Amniotic epithelial cell (primary cell): ENCODE measurements at places on chromosomes 2 and 18.

GRCh38 chr2:222854773-222855700, 5.8 kb upstream of the ACSL3 start:
- DNase-seq, result peak; percentile 21

GRCh38 chr2:71671895-71672825, 218.8 kb downstream of the DYSF start:
- DNase-seq, result no peak

GRCh38 chr2:188898261-188898660, 75.9 kb upstream of the COL3A1 start:
- DNase-seq, result no peak

- no peak for DNase-seq
These were observed 201.0 kb downstream of the RIT2 start for GRCh38 chr18:42914476-42914875.

GRCh38 chr2:43078781-43079755, 147.3 kb downstream of the ZFP36L2 start:
- no peak for DNase-seq

DNA sequence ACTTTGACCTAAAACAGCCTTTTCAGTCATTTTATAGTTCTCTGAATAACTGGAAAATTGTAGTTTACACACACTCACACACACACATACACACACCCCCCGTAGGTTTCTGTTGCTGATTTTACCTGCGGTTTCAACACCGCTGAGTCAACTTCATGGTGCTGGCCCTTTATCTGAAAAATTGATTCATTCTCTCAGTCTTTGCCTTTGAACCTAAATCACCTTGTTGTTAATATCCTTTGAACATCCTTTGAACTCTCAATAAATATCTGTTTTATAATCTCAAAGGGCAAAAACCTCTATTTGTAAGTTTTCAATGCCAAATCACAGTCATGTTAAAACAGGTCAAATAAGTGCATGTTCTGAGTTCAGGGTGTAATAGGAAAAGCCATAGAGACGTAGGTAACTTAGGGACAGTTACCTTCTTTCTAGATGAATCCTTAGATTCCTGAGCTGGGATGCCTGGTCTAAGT, 109.0 kb upstream of the BZW1 start:
- DNase-seq, result peak; percentile 25

DNA sequence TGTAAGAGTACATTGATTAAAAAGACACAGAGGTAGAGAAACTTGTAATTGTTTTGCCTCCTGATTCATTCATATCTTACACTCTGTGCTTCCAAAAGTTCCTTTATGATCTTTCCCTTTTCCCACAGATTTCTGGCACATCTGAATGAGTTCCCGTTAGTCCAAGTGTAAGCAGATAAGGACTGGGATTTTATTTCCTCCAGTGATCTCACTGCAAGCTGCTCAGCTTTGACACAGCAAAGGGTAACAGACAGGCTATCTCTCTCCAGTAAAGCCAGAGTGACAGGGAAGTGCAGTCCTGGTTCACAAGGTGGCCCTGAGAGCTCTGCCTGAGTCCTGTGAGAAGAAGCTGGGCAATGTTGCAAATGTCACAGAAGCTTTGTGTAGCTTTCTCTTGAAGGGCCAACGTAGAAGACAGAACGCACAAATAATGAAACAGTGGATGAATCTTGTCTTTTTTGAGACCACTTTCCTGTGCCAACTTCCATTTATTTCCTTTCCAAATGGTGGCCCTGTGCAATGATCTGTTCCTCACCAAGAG, 32.5 kb upstream of the KCNE4 start:
- DNase-seq, result no peak

GRCh38 chr2:238922435-238922834, 74.5 kb downstream of the TWIST2 start:
- no peak for DNase-seq

DNA sequence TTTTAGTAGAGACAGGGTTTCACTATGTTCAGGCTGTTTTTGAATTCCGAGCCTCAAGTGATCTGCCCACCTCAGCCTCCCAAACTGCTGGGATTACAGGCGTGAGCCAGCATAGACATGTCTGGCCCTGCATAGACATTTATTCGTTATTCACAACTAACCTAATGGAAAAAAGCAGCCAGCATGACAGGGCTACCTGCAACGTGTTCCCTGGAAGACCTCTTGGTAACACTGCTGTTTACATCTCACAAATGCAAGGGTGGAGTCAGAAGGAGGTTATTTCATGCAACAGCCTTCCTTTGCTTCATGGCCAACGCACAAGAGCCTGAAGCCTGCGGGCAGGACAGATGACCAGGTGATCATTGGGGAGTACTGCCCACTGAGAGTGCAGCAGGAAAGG, 9.2 kb downstream of the SERPINE2 start:
- no peak for DNase-seq

DNA sequence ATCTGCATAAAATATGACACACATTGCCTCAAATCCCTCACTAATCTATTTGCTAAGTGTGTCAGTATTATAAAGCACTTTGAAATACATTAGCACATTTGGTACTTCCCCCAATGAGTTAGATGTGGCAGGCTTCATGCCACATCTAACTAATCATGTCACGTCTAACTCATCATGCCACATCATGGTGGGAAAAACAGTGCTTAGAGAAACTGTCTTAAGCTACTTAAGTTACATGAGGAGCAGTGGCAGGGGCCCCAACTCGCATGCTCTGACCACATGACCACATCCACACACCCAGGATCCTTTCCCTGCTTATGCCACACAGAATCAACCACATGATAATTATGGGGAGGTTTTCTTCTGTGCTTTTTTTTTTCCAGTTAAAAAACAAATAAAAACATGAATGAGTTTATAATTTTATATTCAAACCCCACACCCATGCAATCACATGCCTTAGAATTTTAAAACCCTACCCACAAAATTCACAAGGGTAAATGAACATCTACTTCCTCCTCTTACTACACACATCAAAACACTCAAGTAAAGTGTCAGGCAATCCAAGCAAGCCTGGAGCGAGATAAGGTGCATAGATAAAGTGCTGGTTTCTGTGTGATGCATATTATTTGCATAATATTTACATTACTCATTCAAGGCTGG, 1.6 kb downstream of the ABCA12 start:
- DNase-seq, result peak; percentile 45

GRCh38 chr2:230757476-230757875, 44.8 kb downstream of the CAB39 start:
- peak; percentile 87 for DNase-seq

- DNase-seq, result no peak
These were observed 10.7 kb downstream of the SPTBN1 start for GRCh38 chr2:54466870-54467269.

- peak; percentile 69 for DNase-seq
These were observed 315.2 kb downstream of the TMX3 start for GRCh38 chr18:68399721-68400120.

DNA sequence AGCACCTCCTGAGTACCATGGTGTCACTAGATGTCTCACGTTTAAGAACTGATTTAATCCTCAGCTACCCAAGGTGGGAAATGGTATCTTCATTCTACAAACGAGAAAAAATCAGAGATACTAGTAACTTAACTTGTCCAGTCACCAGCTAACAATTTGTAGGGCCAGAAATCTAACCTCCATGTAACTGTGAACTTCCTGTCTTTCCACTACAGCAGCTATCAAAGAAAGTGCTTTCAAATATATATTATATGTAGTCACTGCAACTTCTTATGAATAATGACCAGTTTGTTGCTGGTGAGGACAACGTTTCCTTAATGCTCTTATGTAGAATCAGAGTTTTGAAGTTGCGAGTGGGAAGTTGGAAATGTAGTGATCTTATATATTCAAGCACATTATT, 1.9 kb downstream of the REV1 start:
- DNase-seq, result peak; percentile 32

DNA sequence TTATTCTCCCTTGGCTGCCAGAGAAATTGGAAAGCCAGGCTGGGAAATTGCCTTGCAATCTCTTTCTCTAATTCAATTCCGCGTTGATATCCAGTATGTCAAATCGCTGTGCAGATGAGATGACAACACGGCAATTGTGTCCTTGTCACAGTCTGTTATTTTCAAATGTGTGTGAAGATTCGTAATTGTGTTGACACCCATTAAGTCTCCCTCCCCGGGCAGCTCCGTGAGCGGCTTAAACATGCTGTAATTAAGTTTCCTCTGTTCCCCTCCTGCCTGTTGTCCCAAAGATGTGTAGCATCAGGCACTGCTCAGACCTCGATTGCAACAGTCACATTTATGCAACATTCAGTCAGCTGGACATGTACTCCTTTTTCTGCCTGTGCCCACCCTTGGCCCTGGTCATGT, 209.5 kb downstream of the LPIN1 start:
- DNase-seq, result no peak

- peak; percentile 38 for DNase-seq
These were observed 57.1 kb downstream of the CAVIN2 start for GRCh38 chr2:191789796-191790195.

GRCh38 chr2:156182132-156182531, 150.4 kb downstream of the NR4A2 start:
- DNase-seq, result no peak

- no peak for DNase-seq
These were observed 120.1 kb downstream of the KCNF1 start for GRCh38 chr2:11031876-11032275.

DNA sequence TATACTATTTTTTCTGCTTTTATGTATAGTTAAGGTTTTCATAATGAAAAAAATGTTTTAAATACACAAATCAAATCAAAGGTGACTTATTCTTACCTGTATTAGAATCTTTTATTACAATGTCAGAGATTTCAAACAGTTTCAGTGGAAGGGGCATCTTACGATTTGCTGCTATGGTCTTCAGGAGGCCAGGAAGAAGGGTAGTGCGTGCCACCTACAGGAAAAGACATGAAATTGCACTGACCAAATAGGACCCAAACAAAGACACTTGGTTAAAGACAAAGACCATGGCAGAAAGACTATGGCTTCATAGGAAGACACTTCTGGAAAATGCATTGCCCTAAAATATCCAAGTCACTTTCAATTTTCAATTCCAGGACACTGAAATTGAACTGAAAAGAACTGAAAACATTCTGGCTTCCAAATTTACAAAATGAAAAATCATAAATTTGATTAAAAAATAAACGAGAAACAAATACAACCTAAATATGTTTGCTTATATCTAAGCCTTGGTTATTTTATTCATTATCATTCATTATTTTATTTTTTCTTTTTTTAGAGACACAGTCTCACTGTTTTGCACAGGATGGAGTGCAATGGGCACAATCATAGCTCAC, 42.1 kb downstream of the FARSB start:
- peak; percentile 58 for DNase-seq

- DNase-seq, result no peak
These were observed 115.7 kb downstream of the MSH2 start for GRCh38 chr2:47518497-47519146.

DNA sequence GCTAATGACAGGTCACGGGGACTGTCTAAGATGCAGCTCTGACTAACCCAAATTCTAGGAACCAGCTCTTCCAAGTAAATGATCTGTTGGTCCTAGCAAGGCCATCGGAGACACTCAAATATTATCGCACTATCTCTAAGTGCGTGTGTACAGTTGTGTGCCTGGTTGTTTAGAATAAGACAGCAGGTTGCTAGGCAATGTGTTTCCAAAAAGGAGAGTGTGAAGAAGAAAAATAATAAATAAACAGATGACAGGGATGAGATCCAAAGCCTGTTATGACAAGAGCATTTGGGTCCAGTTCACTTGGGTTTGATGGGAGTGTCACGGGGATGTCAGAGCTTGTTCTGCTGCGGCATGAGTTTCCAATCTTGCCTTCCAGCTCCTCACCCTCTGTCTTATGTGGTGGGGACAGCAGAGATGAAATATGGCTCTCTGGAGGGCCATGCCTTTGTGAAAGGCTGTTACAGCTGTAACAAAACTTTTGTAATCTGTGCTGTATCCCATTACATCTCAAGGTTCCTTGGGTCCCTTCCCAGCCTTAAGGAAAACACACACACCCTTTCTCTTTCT, 127.5 kb upstream of the TNP1 start:
- DNase-seq, result no peak

- no peak for DNase-seq
These were observed 42.6 kb downstream of the RALBP1 start for GRCh38 chr18:9517869-9518268.

- DNase-seq, result peak; percentile 98
These were observed 147.3 kb downstream of the IRS1 start for GRCh38 chr2:226652369-226652768.

GRCh38 chr2:45822272-45822630, 170.8 kb downstream of the PRKCE start:
- no peak for DNase-seq

GRCh38 chr2:67694445-67694844, 297.3 kb downstream of the ETAA1 start:
- DNase-seq, result no peak

GRCh38 chr2:120901201-120901600, 165.5 kb downstream of the GLI2 start:
- no peak for DNase-seq

- peak; percentile 82 for DNase-seq
These were observed 123.3 kb upstream of the SH3BP4 start for GRCh38 chr2:234828382-234829073.

DNA sequence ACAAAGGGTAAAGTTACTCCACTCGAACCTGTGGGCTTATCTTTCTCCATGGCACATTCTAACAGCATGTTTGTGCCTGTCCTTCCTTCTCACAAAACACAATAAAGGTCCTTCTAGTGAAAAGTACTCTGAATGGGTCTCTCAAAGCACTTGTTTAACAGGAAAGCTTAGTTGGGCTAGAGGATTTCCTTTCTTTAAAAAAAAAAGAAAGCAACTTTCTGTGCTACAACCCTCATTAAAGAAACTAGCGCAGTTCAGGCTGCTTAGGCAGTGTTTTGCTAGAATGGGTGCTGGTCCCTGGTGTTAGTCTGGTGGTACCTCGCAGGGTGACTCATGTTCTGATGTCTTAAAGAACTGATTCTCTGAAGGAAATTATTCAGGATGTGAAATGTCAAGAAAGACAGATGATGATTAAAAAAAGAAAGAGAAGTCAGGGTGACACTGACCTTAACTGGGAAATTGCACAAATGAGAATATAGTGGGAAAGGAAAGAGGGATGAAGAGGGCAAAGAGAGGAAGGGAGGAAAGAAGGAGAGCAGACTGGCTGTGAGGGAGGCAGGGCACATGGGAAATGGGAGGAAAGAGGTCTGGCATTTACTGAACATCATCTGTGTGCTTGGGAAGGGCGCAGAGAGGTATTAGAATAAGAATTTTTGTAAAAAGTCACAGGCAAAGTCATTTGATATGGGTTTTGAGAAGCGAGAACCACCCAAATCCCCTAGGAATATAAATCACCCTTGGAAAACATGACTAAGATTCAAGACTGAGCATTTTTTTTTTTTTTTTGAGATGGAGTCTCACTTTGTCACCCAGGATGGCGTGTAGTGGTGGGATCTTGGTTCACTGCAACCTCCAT, 74.9 kb downstream of the ATP8B1 start:
- peak; percentile 37 for DNase-seq

- DNase-seq, result no peak
These were observed 6.0 kb downstream of the LHCGR start for GRCh38 chr2:48749291-48750127.

GRCh38 chr2:232981356-232981755, 31.7 kb downstream of the NGEF start:
- no peak for DNase-seq

- DNase-seq, result peak; percentile 72
These were observed 475.6 kb upstream of the ZEB2 start for GRCh38 chr2:144995482-144995881.

GRCh38 chr2:16429431-16430145, 236.0 kb downstream of the CYRIA start:
- DNase-seq, result no peak
